ENCODE measurements at places on chromosomes 11 and 22.

GRCh38 chr11:74479732-74480123 lies 12.4 kb upstream of the KCNE3 start:
- no peak for DNase-seq

GRCh38 chr22:28820885-28821284 lies 20.5 kb upstream of the XBP1 start:
- no peak for DNase-seq

DNA sequence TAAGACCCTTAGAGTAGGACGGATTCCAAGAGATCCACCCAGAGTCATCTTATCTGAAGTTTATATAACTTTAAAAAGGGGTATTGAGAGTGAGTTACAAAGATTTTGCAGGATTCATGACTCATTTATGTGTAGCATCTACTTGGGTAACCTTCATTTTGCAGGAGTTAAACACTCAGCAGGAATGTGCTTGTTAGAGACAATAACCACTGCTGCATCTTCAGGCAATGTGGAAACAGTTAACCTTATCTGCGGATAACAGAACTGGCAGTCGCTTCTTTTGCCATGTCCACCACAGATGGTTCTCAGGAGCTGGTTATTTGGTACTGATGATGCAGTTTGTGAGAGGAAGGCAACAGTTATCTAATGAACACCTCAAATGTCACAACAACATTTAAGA lies 417.9 kb upstream of the DDI1 start:
- DNase-seq = peak; percentile 73

GRCh38 chr11:105227363-105227762 lies 87.8 kb upstream of the CARD18 start:
- DNase-seq = no peak

- no peak for DNase-seq
Observed at GRCh38 chr11:16160146-16160545, 196.2 kb downstream of the SOX6 start.

DNA sequence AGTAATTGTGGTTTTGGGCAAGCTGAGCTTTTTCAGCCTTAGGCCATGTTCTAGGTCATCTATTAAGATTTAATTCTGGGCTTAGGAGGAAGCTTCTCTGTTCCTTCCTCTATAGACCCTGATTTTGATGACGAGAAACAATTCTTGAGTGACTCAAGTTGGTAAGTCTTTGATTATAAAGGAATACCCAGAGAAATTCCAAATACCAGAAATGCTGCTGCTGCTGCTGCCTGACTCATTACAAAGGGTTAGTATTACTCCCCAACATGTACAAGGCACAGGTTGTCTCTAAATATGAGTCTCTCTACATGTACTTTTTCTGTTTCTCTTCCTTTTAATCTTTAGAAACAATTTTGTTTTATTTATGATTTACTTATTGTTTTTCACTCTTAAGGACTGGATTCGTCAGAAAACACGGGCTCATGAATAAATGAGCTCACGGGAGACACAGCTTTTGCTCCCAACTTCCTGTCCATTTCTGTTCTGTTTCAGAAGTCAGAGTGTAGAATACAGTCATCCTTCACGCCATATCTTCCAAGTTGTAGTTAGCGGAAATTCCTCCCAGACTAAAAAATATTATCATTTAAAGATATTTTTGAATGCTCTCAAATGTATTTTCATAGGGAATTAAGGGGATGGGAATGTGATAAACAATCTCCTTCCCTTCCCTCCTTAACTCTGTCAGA lies 31.8 kb upstream of the RBMXL2 start:
- no peak for DNase-seq

DNA sequence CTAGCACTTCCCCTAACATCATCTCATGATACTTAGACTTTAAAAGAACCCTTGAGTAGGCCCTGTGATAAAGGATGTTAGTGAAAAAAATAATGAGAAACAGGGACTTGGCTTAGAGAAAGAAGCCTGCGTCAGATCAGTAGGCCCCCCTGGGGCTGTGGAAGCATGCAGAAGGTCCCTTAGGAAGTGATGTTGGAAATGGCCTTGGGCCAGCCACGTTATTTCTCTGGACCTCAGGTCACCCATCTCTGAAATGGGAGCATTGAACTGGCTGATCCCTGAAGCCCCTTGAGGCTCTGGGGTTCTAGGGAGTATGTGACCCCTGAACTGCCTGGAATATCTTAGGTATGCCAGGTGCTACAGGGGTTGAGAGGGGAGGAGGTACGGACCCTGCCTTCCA lies 40.2 kb downstream of the MCM5 start:
- no peak for DNase-seq

- DNase-seq = no peak
Observed at GRCh38 chr11:70076461-70076931, 1.6 kb upstream of the ANO1 start.

DNA sequence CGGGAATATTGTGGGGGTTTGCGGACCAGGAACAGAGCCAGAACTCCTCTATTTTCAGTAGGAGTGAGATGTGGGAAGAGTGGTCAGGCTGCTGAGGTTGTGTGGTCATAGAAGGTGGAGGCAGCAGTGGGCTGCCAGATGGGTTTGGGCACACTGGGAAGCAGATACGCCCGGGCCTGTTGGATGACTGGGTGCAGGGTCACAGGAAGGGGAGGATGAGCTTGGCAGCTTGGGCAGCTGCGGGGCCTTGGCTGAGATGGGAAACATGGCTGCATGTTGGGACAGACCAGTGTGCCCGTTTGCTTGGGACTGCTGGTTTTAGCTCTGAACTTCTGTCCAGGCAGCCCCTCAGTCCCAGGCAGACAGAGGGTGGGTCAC lies 11.4 kb downstream of the SHANK3 start:
- no peak for DNase-seq

- no peak for DNase-seq
Observed at GRCh38 chr11:83736684-83737083, 450.5 kb upstream of the CCDC90B start.

- peak; percentile 18 for DNase-seq
Observed at GRCh38 chr11:111299101-111300026, 1.0 kb downstream of the POU2AF3 start.

- no peak for DNase-seq
Observed at GRCh38 chr11:95496901-95497300, 265.9 kb upstream of the SESN3 start.

DNA sequence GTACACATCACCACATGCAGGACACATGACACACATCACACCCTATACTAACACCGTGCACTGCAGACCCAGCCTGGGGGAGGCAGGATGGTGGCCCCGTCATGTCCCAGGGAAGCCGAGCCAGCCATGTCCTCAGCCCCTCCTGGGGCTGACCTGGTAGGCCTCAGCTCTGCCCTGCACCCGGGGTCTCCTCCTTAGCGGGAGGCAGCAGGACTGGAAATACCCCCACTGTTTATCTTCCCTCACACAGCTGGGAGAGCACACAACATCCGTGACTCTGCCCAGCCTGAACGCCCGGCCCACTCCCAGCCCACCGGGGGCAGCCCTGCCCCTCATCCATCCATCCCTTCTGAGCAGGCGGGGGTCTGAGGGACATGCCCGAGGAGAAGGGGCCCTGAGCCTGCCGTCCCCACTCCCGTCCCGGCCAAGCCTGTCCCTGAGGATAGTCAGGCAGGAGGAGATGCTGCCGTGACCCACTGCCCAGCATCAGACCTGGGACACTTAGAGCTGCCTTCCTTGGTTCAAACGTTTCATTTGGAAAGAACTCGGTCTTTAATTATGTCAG lies 945.0 kb downstream of the BRD1 start:
- DNase-seq = no peak

GRCh38 chr11:107924306-107924705 lies 3.9 kb upstream of the RAB39A start:
- DNase-seq = no peak

GRCh38 chr11:729492-730074 lies 17.7 kb upstream of the TALDO1 start:
- no peak for DNase-seq

- DNase-seq = no peak
Observed at GRCh38 chr11:64789331-64790204, 11.2 kb upstream of the SF1 start.

DNA sequence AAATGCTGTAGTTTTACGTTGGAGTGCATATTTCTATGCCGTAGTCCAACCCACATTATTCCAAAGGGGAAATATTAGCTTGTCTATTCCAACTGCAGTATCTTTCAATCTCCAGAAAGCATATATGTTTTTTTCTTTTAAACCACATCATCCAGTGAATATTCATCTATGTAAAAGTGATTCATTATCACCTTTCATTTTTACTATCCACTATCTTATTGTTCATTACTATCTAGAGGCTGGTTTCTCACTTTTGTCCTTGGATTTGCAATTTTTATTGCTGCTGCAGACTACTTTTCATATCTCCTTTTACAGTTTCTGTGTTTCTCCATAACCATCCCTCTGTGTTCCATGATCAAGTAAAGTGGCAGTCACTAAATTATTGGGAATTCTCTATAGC lies 1097.2 kb upstream of the TENM4 start:
- no peak for DNase-seq

- DNase-seq = no peak
Observed at GRCh38 chr11:30991802-30992512, 377.6 kb downstream of the DCDC1 start.

DNA sequence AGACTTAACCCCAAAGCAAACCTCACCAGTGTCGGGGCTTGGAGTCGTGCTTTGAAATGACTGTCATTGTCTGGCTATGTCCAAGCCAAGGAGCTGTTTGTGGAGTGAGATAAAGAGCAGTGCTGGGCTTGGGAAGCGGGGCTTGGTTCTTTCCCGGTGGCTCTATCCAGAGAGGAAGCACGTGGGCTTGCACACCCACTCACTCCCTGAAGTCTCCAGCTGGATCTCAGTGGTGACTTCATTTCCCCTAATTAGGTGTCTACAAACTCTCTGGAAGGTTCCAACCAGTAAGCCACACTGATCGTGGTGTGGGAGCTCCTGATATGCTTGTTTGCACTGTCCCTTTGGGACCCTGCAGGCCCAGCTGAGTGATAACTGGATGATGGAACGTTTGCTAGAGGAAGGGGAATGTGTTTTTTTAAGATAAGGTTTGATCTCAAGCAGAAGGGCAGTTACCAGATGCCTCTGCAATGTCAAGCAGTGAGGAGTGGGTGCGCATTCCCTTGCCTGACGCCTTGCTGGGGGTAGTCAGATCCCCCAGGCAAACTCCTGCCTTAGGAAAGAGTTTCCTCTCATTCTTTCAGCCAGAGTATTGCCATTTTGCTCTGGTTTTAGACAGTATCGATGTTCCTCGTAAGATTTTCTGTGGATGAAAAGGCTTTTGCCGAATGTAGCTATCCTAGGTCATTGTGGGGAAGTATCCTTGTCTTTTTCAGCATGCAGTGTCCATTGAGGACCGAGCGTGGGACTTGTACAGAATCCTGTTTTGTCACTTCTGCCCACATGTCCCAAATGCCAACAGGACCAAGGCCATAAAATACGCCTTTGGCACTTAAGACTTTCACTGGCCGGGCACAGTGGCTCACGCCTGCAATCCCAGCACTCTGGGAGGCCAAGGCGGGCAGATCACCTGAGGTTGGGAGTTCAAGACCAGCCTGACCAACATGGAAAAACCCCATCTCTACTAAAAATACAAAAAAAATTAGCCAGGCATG lies 90.9 kb downstream of the MICAL2 start:
- DNase-seq = peak; percentile 98

DNA sequence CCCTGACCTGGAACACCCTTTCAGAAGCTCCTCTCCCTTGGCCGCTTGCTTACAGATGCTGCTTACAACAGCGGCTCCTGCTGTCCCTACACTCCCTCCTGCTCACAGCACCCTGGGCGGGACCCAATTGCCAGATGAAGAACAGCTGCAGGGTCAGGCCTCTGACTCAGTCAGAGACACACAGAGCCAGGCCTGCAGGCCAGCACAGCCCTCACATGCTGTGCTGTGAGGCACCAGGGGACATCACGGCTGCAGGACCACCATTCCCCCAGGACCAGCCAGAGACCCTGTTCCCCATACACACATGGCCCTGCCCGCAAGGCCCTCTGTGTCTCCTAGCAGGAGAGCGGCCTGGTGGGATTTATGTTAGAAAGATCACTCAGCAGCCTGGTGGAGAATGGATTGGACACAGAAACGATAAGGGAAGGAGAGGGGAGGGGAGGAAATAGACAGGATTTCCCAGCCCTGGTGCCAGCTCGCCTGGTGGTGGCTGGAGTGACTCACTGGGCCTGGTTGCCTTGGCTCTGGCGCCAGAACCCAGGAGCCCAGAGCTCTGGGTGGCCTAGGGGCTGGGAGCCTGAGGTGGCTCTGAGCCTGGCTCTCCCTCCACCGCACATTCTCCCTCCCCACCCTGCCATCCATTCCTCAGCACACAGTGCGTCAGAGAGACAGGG lies 6.7 kb downstream of the CAPN5 start:
- peak; percentile 91 for DNase-seq

DNA sequence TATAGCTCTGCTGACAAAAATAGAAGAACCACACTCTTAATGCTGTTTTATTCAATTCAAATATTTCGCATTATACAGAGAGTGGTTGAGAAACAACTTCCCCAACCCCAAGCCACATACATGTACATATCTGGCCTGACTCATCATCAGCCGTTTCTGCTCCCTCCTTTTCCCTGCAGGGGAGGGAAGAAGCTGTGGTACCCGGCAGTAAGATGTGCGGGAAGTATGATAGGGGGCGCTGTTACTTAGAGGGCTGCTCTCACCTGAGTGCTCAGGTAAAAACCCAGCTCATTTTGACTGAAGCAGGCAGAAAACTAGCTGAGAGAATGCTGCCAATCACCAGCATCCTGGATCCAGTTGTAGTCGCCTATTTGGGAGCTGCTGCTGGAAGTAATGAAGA lies 85.5 kb downstream of the NELL1 start:
- DNase-seq = no peak

GRCh38 chr11:119742263-119742861 lies 13.4 kb upstream of the NECTIN1 start:
- DNase-seq = peak; percentile 35

- DNase-seq = no peak
Observed at GRCh38 chr22:48855593-48856307, 971.9 kb downstream of the BRD1 start.

DNA sequence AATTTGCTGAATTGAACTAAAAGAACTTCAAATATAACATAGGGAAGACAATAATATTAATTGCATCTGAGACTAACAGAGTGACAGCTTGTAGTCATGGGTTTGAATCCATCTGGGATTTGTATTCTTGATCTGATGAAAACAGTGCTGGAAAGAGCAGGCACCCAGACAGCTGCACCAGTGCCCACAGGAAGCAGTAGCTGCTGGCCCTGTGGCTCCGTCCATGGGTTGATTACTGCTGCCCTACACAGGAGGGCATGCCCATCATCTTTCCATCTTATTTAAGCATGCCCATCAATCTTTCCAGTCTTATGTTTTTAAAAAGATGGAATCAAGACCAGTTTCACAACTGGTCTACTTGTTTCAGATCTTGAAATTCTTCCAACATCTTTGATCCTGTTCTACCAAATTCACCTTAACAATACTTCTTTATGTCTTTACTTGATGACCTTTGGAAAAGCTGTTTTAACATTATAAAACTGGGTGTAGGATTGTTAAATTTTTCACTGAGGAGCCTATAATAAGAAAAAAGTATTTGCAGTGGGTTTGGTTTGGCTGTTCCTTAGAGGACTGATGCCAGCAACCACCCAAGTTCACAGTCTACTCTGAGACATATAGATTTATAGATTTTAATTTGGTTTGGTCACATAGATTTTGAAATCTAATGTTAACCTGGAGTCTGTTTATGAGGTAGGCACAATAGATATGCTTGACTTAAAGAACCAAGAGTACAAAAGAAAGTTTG lies 761 bp upstream of the NXPE4 start:
- DNase-seq = no peak

GRCh38 chr22:30491381-30491780 lies 14.1 kb downstream of the SEC14L4 start:
- DNase-seq = no peak

Data from fibroblast of skin of abdomen (primary cell).